ENCODE measurements at places on chromosomes 1 and 21.
A peak's percentile ranks its signal among the peaks of the same experiment; 100 is the strongest.

- DNase-seq: no peak
These were observed 1.6 kb upstream of the DDX59 start for GRCh38 chr1:200671235-200671786.

- DNase-seq: no peak
These were observed 7.1 kb downstream of the TMEM54 start for GRCh38 chr1:32894019-32894600.

DNA sequence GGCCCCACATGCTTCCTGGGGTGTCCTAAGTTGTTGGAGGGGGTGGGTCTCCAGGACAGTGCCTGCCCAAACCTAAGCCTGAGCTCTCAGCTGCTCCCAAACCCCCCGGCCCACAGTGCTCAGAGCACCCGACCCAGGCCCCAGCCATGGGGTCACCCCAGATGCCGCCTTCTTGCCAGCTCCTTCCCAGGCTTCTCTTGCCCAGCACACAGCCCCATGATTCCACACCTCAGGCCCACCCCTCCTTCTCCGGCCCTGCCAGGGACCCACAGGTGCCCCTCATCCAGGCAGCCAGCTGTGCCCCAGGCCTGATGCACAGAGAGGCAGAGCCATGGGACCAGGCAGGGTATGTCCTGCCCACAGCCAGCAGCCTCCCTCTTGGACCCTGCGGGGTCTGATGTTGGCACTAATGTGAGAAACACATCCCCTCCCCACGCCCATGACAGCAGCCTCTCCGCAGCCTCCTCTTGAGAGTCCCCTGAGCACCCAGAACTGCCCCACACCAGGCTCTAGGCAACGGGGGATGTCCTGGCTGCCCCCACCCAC is 4.9 kb downstream of the WNT9A start:
- no peak for DNase-seq

DNA sequence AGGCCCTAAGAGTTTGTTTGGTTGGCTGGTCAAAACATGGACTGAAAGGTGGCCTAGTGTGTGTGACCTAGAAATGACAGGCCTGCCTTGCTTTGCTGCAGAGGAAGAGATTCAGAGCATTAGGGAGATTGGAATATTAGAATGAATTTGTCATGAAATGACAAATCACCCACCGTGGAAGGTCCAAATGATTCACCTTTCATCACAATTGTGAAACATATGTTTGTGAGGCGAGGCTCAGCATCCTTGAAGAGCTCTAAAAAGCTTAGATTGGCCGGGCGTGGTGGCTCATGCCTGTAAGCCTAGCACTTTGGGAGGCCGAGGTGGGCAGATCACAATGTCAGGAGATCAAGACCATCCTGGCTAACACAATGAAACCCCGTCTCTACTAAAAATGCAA is 5.5 kb downstream of the LCE1B start:
- peak; percentile 70 for DNase-seq

- no peak for DNase-seq
These were observed 50.6 kb upstream of the LYPLAL1 start for GRCh38 chr1:219123036-219123435.

DNA sequence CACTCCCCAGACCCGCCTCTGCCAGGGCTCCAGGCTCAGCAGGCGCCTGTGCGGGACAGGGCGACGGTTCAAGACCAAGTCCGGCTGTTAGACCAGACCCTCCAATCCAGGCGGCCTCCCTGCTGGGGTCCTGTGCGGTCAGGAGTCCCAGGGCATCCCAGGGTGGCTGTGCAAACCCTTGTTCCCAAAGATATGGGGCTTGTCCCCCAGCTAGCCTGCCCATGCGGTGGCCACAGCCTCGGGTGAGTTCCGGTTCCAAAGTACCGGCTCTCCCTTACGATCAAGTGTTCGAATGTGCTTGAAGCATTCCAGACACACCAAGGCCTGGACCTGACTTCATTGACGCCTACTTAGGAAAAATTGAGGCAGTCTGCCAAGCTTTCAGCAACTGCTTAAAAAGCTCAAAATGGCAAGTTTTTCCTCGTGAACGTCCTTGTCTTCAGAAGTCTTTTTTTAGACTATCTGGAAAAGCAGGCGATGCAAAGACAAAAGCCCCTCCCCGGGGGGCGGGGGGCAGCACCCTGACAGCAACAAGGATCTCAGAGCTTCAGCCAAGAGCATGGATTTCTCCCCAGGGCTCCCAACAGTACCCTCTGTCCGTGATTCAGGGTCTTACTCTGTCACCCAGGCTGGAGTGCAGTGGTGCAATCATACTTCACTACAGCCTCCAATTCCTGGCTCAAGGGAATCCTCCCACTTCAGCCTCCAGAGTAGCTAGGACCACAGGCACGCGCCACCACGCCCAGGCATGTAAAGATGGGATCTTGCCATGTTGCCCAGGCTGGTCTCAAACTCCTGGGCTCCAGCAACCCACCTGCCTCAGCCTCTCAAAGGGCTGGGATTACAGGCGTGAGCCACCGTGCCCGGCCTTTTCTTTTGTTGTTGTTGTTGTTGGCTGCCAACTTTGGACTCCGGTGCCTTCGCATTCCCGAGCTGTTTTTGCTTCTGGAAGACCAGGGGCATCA is 2.3 kb downstream of the FAAP20 start:
- DNase-seq: no peak

- DNase-seq: peak; percentile 73
These were observed 548 bp upstream of the CDC20 start for GRCh38 chr1:43358121-43358745.

GRCh38 chr1:24987875-24988557 is 57.9 kb upstream of the RUNX3 start:
- no peak for DNase-seq

DNA sequence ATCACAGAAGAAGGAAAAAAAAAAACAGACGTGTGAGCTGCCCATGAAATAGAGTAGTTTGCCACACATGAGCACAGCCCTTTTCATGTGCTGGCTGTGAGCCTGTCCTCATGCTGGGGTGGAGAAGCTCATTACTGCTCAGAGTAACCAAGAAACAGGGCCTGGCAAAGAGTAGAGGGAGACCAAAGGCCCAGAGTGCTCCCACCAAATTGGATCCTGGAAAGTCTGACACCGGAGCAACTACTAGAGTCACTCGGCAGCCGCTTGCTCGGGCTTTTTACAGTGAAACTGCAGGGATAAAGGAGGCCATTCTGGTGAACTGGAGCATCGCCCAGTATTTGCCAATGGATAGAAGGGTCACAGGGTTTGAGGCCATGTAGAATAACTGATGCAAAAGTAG is 64.4 kb upstream of the BARHL2 start:
- DNase-seq: no peak

GRCh38 chr21:43613755-43614638 is 45.3 kb downstream of the HSF2BP start:
- DNase-seq: no peak

- DNase-seq: no peak
These were observed 125.5 kb downstream of the PGBD5 start for GRCh38 chr1:230300322-230301301.

DNA sequence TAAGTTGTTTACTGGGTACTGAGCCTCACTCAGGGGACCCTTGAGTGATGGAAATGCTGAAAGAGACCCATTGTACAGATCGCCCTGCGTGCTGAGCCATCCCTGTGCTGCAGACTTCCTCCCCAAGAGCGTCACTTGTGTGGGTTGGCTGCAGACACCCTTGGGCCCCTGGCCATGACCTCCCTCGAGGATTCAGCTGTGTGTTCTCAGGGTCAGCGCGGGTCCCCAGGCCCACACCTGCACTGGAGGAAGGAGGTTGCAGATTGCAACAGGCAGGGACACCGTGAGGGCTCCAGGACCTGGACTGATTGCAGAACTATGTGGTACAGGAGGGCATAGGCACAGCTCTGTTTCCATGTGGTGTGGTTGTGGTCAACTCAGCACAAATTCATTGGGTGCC is 4.4 kb downstream of the SNAP47 start:
- no peak for DNase-seq

- no peak for DNase-seq
These were observed 708 bp downstream of the CDA start for GRCh38 chr1:20589331-20590278.

GRCh38 chr21:42009018-42009830 is 936 bp downstream of the ZBTB21 start:
- DNase-seq: peak; percentile 69

GRCh38 chr1:41806472-41807155 is 112.1 kb downstream of the HIVEP3 start:
- DNase-seq: peak; percentile 20

DNA sequence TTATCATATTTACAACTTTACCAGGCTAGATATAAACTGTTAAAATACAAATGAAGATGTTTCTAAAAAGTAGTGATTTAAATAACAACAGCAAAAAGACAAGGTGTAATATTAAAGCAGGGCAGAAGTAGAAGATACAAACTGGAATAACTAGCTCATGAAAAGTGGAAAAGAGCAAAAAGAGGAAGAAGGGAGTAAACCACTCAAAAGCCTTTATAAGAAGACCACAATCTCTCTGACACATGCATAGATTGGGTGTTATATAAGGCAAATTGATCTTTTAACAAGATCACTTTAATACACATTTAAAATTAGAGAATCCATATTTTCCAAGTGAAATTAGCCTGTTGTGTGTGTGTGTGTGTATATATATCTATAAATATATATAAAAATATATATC is 5.0 kb downstream of the DENND1B start:
- DNase-seq: no peak

- no peak for DNase-seq
These were observed 339.2 kb upstream of the KAZN start for GRCh38 chr1:14259191-14259757.

- DNase-seq: no peak
These were observed 16.1 kb downstream of the LAMC1 start for GRCh38 chr1:183039330-183039729.

DNA sequence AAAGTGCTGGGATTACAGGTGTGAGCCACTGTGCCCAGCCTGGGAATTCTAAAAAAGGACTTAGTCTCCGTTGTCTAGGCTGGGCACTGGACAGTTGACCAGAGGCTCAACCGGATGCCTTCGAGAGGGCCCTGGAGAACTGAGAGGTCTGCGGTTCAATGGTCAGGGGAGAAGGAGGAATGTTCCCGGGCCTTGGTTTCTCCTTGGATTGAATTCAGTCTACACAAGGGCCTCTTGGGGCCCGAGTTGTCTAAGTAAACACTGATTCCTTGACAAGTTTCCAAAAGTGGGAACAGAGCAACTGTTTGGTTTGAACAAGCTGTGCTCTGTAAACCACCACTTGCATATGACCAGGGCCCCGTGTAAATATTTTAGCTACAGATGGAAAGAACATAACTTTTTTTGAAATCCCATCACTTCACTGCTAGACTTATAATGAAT is 29.1 kb upstream of the CAPZB start:
- DNase-seq: no peak

DNA sequence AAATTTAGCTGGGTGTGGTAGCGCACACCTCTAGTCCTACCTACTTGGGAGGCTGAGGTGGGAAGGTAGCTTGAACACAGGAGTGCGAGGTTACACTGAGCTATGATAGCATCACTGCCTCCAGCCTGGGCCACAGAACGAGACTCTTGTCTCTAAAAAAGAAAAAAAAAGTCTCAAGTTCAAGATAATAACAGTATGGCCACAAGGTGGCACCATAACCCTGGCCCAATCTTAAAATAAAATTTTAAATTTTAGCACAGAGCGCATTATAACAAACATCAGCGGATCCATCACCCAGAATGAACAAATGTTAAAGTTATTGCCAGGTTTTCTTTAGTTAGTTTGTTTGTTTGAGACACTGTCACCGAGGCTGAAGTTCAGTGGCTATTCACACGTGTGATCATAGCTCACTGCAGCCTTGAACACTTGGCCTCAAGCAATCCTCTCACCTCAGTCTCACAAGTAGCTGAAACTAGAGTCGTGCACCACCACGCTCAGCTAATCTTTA is 2.9 kb upstream of the HTR6 start:
- DNase-seq: peak; percentile 63

DNA sequence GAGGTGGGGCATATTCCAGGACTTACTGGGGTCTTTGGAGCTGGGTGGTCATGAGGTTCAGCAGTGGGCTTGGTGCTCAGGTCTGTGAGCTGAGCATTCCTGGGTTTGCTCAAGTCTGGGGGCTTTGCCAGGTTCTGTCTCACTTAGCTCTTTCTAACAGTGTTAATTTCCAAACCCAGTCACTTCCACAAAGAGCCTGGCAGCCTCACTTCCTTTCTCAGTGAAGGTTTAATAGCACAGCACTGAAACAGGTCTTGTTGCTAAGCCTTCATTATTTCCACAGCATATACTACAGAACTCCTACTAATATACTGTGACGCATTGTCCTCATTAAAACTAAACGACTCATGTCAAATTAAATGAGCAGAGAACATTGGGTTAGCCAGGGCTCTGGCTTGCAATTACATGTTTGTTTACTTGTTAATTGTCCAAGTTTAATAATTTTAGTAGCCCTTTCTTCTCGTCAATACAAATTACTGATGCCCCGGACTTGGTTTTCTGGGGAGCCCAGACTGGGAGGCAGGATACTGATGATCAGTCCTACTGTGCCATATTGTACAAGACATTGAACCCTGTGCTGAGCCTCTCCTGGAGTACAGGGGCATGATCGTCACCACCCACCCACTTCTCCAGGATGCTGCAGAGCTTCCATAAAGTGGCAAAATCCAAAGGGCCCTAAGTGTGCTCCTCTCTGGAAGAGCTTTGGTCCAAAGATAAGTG is 170.7 kb downstream of the IER5 start:
- DNase-seq: no peak

GRCh38 chr1:214427871-214428277 is 123.5 kb downstream of the PTPN14 start:
- DNase-seq: peak; percentile 100

DNA sequence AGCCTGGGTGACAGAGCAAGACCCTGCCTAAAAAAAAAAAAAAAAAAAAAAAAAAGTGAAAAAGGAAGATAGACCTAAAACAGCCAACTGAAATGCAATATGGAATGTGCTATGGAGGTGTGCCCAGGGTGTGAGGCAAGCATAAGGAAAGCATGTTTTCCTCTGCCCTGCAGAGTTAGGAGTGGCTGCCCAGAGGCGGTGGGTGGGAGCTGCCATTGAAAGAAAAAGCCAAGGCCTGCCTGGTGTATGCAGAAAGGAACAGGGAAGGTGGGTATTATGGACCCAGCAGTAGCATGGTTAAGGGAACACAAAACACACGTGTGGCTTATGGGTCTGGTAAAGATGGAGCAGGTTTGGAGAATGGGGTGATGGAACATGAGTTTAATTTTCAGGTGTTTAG is 8.9 kb downstream of the CD244 start:
- no peak for DNase-seq

DNA sequence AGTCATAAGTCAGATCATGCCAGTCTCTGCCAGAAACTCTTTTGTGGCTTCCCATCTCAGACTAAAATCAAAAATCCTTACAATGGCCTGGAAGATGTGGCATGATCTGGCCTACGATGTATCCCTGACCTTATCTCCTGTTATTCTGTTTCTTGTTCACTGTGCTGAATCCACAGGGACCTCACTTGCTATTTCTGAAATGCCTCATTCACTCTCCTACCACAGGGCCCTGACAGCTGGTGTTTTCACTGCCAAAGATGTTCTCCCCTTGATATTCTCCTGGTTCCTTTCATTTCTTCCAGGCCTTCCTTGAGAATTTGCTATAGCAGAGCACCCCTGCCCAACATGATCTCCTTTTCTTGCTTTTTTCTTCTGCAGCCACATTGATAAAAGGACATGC is 1.7 kb downstream of the DNALI1 start:
- DNase-seq: no peak

GRCh38 chr1:221063651-221064050 is 184.4 kb downstream of the HLX start:
- no peak for DNase-seq

- DNase-seq: no peak
These were observed 78.5 kb upstream of the ADAMTS5 start for GRCh38 chr21:27045281-27045985.

GRCh38 chr1:19815801-19816736 is 986 bp upstream of the RNF186 start:
- no peak for DNase-seq

GRCh38 chr1:207173396-207173795 is 69.4 kb downstream of the C4BPA start:
- DNase-seq: no peak

All from ELR (cell line).